Left ventricle myocardium inferior (tissue), 1 donor: ENCODE measurements at places on chromosomes 12 and 14.

GRCh38 chr12:104670439-104671408, 214.0 kb downstream of the CHST11 start:
- DNase-seq, result no peak

DNA sequence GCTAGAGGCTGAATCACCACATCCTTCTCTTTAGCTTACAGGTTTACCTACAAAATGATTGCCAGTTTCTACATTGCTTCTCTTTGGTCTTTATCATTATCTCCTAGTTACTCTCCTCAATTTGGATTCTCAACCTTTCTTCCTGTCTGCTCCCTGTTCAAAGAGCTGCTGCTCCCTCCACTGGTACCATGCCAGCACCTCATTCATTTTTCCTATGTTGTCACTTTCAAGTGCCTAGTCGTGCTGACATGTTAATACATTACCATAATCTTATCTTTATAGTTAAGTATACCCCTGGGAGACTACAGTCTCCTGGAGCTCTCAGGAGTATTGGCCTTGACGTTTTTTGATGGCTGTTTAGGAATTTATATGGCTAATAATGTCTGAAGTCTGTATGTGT, 14.2 kb downstream of the FRS2 start:
- no peak for DNase-seq

DNA sequence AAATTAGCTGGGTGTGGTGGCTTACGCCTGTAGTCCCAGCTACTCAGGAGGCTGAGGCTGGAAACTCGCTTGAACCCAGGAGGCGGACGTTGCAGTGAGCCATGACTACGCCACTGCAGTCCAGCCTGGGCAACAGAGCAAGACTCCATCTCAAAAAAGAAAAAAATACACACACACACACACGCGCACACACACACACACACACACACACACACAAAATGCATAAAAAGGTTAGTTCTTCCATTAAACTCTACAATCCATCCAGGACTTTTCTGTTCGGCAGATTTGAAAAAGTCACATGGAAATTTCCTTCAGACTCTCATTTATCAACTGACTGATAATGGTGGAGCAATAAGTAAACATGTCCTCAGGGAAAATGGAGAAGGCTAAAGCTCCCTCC, 9.2 kb upstream of the VPS33A start:
- no peak for DNase-seq

DNA sequence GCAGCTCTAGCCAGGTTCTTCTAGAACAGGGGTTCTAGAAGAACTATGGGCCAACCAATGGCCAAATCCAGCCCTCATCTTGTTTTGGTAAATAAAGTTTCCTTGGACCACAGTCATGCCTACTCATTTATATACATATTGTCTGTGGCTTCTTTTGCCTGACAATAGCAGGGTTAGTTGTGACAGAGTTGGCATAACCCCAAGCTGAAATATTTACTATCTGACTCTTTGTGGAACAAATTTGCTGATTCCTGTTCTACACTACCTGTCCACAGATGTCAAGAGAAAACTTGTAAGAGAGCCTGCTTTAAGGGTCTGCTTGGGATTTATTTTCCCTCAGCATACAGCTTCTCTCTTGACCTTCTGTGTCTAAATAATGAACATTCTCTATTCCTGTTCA, 289.0 kb downstream of the KSR2 start:
- DNase-seq, result no peak

GRCh38 chr14:54512393-54512792, 2.7 kb downstream of the CGRRF1 start:
- DNase-seq, result no peak

DNA sequence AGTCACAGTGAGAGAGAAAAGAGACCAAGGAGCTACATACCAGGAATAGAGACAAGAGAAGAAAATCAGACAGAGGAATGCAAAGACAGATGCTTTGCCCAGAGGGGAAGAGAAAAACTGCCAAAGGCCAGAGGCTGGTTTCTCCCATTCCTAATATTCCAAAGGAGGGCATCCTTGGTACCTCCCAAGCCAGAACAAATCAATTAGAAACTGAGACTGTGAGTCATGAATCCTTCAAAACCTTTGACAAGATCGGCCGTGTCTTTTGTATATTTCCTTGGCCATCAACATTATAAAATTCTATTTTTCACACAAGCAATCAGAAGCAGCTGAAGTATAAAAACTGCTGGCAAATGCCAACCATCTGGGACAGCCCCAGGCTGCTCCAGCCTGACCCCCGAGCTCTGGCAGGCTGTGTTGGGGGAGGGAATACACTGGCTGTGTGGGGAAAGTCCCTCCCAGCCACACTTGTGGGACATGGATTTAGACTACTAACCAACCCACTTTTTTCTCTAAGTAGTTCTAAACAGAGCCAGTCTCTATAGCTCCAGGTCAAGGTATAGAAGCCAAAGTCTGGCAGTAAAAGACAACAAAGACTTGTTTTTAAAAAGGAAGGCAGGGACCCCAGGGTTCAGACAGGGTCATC, 13.7 kb downstream of the POMT2 start:
- DNase-seq, result no peak

DNA sequence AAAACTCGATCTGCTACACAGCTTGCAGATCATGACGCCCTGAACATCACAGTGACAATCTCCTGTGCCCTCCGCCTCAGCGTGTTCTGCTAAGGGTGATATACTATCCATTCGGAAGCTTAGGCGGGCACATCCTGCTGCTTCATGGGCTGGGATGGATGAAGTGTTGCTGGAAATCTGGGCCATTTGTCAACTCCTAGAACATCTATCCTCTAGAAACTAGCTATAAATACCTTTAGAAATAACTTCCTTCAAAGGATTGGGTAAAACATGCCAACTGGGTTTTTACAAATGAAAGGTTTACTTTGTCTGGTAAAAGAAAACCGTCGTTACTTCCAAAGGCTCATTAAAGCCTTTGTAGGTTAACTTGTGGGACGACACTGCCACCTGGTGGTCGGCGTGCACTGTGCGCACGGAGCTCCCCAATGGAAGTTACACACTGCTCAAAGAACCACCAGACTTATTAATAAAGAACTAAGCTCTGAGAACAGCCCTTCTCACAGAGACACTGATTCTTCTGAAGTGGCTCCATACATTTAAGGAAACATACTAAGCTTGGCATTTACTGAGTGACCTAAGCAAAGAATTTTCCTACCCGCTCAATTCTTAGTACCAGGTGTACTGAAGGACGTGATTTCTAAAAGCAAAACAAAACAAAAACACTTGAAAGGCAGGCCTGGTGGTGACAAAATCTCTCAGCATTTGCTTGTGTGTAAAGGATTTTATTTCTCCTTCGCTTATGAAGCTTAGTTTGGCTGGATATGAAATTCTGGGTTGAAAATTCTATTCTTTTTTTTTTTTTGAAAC, 21.6 kb upstream of the CACNA2D4 start:
- peak; percentile 86 for DNase-seq

DNA sequence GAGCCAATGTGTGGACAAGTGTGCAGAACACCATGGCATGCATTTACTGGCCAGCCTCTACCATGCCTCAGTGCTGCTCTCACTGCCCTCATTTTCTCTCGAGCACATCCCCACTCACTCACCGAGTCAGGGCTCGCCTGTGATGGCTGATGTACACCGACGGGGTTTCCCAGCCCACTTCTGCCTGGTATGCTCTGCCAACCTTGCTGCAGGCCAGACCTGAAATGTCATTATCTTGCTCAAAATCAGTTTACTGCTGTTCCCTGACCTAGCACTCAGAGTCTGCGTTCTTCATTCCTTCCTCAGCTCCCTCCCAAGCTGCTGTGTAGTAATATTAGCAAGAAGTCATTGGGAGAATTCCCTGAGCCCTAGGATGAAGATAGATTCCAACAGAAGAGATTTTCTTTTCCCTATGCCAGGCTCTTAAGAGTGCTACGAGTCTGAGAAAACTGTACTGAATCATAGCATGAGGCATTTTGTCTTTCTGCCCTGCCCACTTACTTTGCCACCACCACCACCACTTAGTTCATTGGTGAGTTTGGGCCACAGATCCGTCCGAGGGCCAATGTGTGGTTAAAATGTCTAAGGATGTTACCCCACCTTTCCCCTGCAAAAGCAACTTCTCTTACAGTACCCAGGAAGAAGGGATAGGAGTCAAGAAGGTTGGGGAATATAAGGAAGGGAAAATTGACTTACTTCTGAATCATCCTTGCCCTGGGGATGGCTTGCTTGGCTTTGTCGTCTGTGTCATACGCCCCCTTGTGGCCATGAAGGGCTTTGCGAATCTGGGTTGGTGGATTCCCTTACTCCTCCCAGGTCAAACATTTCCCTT, 51.0 kb downstream of the BMAL2 start:
- DNase-seq, result peak; percentile 48

GRCh38 chr14:93317875-93318807, 14.7 kb downstream of the BTBD7 start:
- no peak for DNase-seq
